ENCODE measurements at places on chromosomes 13 and 19.

- DNase-seq: peak; percentile 4
Observed at GRCh38 chr19:45076029-45076850, at the start of gene ZNF296. Gene ZNF296, minus strand, starts transcription at chr19:45076478. Its CDS starts 105 bp downstream, at chr19:45076373.

DNA sequence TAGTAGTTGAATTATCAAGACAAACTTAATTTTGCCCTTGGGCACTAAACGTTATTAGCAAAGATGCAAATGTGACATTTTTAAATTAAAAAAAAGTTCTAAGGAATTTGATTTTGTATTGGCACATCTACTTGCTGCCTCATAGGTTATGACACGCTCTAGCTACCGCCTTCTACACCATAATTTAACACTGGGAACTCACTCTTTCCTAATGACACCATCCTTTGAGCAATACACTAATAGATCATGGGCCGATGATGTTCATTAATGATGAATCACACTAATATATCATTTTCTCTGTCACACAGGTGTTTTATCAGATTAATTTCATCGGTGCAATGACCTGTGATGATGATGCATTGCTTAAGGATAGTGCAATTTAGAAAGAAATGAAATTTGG is 528.8 kb upstream of the PCDH9 start:
- no peak for DNase-seq

DNA sequence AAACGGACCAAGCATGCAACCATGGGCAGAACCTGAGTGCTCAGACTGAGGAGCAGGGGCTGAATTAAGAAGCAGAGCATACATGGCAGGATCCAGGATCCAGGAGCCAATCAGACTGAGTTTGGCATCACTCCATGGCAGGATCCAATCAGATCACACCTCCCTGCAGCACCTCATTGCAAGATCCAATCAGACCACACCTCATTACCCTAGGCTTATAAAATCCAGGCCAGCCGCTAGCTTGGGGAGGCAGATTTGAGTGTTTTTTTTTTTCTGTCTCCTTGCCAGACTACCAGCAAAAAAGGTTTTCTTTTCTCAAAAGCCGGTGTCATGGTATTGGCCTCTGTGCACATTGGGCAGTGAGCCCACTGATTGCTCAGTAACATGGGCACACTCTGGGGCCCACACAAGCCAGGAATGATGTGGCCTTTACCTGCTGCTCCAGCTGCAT is 127.9 kb upstream of the GJB6 start:
- DNase-seq: no peak

DNA sequence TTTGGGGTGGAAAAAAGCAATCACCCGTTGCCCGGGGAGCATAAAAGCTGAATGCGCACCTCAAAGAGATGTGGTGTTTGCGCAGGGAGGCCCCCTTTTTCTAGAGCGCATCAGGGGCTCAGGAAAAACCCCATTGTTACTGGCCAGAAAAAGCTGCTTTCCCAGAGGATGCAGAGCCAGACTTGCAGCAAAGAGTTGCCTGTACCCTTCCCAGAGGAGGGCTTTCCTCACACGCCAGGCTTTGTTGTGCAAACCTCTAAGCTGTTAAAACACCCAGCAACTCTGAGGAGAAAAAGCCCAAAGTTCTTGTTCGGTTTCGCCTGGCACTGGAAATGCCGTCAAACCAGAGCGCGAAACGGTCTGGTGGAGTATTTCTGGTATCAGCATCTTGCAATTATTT is 29.3 kb downstream of the GSX1 start:
- no peak for DNase-seq

- no peak for DNase-seq
Observed at GRCh38 chr13:45564133-45564776, 51.3 kb downstream of the ERICH6B start.

DNA sequence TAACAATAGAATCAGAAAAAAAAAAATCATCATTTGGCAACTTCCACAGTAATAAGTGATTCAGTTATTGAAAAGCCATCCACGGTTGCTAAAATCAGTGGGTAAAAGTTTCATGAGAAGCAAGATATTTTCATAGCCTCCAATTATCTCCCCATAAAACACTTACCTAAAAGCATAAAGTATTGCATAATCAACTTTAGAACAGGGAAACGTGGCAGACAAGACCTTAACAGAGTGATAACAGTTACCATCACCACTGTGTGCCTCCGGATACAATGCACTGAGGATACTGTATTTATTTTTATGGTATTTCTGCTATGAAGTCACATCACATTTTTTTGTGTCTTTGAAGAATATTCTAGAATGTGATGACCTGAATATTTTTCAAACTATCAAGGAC is 37.0 kb downstream of the ABCC4 start:
- no peak for DNase-seq

GRCh38 chr19:2055931-2056836 is 5.1 kb upstream of the MKNK2 start:
- DNase-seq: no peak

- DNase-seq: no peak
Observed at GRCh38 chr19:2355168-2356035, 4.7 kb upstream of the TMPRSS9 start.

- DNase-seq: peak; percentile 32
Observed at GRCh38 chr13:109743706-109744453, 42.5 kb downstream of the IRS2 start.

- peak; percentile 91 for DNase-seq
Observed at GRCh38 chr13:23608701-23609413, 38.6 kb downstream of the TNFRSF19 start.

GRCh38 chr19:1910177-1910576 is 5.0 kb downstream of the ADAT3 start:
- no peak for DNase-seq

DNA sequence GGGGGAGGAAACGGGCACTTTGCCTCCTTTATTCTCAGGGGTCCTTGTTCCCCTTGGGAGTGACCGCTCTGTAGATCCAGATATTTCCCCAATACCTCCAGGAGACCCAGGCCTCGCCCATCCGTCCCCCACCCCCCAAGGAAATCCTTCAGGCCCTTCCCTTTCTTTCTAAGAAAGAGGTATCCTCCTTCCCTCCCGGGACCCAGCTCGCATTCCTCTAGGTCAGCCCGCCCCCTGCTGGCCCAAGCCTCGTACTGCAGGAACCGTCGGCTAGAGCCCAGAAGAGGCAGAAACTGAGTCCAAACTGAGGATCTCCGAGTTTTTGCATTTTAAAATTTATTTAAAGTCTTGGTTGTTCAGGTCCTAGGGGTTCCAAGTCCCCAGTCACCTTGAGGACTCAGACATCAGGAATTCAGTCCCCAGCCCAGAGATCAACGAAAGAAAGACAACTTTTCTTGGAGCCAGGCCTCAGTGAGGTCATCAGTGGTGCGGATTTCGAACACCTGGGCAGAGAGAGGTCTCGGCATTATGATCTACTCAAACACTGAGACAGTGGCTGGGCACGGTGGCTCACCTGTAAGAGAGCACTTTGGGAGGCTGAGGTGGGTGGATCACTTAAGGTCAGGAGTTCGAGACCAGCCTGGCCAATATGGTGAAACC is 7.5 kb upstream of the LRFN1 start:
- DNase-seq: peak; percentile 11

- DNase-seq: no peak
Observed at GRCh38 chr19:28603453-28603852, 609.5 kb downstream of the UQCRFS1 start.

DNA sequence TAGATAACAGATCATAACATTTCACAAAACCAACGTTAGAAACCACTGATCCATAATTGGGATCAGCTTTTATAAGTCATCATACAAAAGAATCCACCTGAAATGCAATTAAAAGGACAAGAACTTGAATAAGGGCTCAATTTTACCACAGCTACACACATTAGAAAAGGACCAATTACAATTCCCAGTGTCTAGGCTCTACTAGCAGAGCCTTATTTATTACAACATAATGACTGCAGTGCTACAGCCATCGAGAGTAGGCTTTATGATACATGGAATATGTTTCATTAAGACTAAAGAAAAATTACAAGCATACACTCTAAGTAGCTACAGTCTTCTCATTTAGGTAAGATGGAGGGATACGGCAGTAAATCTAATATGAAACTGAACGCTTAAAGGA is 2.9 kb downstream of the RBM26 start:
- no peak for DNase-seq

DNA sequence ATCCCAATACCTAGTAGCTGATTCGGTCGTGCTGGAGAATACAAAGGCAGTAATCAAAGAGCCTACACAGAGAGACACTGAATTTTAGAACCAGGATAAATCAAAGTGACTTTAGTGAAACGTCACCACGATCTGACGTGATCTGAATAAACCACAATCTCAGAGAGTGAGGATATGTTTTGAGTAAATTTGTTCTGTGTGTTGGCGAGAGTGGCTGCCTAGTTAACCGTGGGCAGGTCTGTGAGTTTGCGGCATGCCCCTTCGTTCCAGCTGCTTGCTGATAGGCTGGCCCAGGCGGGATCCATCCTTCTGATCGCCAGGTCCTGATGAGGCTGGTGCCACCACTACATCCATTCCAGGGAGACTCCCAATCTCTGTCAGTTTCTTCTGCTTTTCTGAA is 40.4 kb downstream of the LRCH1 start:
- no peak for DNase-seq

DNA sequence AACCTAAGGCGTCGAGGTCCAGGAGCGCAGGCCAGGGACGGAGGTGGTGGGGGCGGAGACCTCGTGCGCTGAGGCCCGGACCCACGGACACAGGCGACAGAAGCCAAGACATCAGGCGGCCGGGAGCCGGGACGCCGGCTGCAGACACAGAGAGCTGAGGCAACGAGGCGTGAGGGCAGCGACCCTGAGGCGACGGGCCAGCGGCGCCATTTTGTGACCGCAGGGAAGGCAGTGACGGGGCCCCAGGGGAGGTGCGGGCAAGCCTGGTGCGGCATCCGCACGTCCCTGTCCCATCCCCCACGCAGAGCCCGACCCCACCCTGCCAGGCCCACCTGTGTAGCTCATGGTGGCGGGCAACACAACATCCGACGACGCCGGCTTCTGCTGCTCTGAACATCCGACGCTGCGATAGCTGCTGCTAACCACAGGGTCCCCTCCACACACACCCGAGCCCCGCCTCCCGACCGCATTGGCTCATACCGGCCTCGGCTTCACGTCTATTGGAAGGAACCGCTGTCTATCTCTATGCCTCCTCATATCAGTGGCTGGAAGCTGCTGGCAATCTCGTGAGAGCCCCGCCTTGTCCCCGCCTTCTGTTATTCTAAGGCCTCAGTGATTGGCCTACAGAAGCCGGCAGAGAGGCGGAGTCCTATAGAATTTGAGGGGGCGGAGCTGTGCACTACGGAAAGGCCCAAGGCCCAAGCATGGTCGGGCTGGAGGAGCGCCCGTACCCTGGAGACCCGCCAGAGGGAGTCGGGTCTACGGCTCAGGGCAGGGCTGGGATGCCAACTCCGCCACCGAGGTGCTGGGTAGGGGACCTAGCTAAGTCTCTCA is at the start of gene AKAP8L:
AKAP8L (minus strand) TSS at position 410 of the 834 bp plus-strand sequence; CDS start at position 345, 65 bp downstream.
- DNase-seq: peak; percentile 99

DNA sequence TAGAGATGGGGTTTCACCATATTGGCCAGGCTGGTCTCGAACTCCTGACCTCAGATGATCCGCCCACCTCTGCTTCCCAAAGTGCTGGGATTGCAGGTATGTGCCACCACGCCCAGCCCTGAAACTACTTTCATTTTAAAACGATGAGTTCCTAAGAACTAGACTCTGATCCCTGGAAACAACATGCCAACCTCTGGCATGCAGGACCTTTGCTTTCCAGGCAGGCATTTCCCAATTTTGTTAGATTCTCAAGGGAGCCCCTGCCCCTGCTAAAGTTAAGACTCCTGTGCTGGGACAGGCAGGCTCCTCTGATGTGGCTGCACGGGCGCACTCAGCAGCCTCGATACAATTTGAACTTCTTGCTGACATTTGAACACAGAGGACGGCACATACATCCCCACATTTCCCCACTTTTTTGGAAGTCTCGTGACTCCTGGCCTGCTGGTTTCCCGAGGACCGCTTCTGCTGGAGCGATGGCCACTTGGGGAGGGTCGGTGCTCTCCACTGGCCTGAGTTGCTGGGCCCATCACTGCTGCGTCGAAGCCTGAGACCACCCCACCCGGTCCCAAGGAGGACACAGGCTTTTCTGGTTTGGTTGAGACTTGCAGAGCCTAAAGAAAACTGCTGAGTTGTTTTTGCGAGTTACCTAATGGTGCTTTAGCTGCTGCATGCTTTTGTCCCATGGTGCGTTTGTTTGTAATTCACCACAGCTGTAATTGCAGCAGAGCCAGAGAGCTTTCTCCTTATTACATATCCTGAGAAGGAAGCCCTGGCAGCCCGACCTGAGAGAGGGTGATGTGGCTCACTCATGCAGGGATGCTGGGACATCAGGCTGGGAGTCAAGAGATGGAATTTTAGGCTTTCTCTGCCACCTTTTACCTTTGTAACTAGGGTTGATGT is 8.2 kb downstream of the ATP11A start:
- DNase-seq: no peak

- DNase-seq: no peak
Observed at GRCh38 chr19:11662278-11662677, 65.0 kb downstream of the ZNF627 start.

DNA sequence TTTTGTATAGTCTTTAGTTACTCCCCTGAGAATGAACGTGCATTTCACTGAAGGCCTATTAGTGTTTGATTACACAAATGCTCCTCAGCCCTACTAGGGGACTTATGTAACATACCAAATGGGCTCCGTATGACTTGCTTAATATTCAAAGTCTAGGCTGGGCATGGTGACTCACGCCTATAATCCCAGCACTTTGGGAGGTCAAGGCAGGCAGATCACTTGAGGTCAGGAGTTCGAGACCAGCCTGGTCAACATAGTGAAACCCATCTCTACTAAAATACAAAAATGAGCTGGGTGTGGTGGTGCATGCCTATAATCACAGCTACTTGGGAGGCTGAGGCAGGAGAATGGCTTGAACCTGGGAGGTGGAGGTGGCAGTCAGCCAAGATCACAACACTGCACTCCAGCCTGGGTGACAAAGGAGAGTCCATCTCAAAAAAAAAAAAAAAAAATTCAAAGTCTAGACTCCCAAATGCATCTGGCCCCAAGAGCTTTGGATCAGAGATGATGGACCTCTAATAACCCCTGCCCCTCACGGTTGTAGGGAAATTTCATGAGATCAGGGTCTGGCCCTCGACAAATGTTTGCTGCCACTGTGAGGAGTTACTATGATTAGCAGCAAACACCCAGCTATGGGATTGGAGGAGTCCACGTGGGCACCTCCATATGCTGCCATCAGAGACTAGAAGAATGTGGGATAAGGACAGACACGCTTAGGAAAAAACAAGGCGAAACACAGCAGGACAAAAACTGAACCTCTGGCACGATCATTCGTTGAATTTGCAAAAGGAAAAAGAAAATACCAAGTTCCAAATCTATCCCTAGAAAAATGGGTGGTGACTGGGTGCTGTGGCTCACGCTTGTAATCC is 4.6 kb downstream of the FBXO17 start:
- DNase-seq: no peak

All from NCI-H524 treated with DMSO at 0.1 percent for 48 hours (cell line).